ENCODE measurements at places on chromosomes 3 and 15.
A peak's percentile ranks its signal among the peaks of the same experiment; 100 is the strongest.

- peak; percentile 77 for DNase-seq
Observed at GRCh38 chr3:15858547-15859506, 61.0 kb upstream of the ANKRD28 start.

DNA sequence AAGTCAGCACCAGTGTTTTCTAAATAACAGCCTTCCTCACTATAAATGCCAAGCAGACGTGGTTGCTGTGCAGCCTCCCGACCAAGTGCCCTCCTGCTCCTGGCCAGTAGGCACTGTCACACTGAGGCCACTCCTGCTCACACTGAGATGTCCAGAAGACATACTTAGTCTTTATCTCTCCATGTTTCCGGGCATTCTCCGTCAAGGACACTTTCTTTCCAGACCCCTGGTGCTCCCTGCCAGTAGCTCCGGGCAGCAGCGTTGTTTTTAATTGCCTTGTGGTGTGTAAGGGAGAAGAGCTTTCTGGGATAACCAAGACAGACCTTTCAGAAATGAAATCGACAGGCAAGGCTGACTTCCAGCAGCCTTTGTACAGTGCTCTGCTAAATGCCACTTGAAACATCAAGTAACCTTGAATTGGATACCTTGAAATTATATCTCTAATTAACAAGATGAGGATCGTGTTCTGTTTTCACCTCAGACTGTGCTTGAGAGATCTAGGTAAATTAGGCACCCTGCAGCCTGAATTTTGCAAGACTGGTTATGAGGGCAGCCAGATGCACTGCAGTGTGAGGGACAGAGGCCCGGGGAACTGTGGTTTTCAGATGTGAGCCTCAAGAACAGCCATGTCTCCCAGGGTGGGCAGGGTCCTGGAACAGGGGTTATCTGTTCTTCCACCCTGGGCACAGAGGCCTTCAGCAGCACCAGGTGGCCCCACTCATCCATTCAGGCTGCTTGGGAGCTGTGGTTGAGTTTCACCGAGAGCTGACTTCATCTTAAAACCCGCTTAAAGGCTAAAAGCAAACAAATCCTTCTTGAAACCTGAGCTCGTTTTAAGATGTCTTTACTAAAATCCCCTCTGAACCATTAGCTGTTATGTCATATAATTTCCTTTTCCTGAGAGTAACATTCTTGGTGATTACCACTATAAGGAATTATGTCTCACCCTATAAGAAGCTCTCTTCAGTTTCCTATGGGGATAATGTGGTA is 105.5 kb upstream of the IL12A start:
- no peak for DNase-seq

DNA sequence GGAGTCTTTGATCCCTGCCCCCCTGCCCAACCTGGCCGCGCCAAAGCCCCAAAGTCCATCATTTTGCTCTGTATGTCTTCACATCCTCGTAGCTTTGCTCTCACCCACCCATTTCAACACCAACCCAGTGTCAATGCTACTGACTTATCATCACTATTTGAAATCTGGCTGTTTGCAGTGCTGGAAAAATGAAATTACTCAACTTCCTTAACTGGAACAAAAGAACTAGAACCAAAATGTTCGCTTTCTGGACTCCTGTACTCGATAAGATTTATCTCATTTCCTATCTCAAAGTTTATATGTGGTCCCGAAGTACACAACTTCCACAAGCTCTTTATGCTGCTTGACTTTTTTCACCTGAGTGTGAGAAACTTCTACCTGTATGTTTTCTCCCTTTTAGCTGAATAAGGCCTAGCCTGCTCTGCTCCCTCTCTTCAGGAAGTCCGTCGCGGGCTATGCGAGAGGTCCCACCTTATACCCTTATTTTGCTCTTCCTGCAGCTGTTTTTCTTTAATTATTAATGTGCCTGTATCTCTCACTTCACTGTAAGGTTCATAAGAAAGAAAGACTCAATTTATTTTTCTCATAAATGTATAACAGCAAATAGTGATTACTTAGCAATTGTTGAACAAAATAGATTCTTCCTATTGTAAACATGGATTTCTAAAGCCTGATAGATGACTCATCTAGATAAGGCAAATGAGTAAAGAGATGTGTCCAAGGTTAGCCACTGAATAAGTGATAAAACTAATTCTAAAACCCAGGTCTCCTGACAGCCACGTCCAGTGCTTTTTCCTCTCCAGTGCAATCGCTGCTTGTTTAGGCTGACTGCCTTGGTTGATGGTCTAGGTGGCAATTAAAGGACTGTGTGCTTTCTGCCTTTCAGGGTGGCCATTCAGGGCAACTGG is 464.1 kb upstream of the TPRG1 start:
- peak; percentile 45 for DNase-seq

DNA sequence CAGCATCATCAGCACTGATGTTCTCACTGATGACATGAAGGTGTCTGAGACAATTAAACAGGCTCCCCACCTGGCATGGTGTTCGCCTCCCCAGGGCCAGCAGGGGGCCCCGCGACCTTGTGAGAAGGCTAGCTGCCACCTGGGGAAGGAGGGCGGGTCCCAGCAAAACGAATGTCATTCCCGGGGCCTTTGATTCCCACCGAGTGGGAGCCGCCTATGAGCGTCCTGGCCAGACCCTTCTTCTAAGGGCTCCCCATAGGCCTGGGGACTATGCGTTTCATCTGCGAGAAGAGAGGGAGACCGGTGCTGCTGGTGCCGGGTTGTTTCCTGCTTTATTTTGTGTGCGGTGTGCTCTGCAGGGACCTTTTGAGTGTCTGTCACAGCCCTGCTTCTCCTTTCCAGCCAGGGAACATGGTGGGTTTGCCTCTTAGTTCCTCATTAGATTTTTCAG is 20.5 kb upstream of the MINDY4B start:
- DNase-seq, result peak; percentile 50

DNA sequence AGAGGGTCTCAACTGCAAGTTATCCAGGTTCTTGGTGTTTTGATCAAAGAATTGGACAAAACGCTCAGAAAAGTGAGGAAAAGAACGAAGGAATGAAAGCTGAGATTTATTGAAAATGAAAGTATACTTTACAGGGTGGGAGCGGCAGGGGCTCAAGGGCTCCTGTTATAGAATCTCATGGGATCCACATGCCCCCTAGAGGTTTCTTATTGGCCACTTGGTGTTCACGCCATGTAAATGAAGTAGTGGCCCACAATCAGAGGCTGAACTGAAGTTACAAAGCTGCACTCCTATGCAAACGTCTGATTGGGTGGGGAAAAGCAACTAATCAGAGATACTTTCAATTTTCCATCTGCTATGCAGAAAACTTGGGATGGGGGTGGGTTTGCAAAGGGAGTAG is 216.7 kb downstream of the PTPRG start:
- peak; percentile 13 for DNase-seq

DNA sequence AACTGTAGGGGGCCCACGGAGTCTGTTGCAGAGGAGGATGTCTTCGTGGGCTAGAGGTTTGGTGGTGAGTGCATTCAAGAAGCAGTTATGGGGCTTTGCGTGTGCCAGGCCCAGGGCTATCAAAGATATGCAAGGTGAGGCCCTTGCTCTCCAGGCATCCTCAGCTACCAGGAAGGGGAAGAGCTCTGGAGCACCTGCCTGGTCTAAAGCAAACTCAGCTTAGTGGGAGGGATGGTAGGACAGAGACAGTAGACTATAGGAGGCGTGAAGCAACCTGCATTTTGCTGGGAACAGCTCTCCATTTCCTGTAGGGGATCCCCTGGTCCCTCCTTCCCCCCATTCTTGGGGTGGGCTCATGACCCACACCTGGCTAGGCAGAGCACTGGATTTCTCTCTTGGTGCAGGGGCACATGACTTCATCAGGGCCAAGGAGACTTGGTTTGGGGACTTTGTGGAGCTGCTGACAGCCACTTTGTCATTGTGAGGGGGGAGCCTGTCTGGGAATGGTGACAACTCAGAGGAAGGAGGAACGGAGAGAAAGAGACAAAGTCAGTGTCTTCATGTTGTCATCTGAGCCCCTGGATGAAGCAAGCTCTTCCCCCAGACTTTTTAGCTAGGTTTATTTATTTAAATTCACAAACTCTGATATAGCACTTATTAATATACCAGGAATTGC is 8.6 kb upstream of the EEFSEC start:
- DNase-seq, result no peak

- DNase-seq, result no peak
Observed at GRCh38 chr15:57589754-57590153, 1.9 kb upstream of the MYZAP start.

DNA sequence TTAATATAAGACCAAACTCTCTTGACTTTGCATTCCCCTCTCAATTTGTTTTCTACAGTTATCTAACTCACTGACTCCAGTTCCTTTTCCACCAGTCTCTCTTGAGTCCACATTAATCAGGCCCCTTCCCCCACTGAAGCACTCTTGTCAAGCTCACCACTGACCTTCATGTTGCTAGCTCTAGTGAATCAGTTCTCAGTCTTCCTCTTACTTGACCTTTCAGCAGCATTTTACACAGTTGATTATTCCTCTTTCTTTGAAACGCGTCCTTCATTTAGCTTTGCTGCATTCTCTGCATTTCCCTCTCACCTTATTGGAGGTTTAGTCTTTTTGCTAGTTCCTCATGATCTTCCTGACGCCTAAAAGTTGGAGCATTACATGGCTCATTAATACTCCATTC is 8.3 kb downstream of the PPP2R3A start:
- no peak for DNase-seq

DNA sequence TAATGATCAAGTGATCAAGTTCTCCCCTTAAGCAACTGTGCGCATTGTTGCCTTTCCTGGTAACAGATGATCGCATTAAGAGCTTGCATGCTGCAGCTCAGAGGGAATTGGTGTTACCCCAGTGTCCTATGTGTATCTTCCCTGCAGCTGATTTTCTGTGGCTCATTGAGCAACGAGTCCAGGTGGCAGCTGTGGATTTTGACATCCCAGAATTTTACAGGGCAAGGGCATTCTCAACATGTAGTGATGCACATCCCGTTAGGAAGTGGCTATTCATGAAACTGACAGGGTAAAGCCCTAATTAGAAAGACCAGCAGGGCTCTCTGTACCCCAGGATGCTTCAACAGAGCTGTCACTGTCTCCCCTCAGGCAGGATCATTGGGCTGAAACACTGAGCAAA is 232.8 kb downstream of the AGBL1 start:
- DNase-seq, result no peak

DNA sequence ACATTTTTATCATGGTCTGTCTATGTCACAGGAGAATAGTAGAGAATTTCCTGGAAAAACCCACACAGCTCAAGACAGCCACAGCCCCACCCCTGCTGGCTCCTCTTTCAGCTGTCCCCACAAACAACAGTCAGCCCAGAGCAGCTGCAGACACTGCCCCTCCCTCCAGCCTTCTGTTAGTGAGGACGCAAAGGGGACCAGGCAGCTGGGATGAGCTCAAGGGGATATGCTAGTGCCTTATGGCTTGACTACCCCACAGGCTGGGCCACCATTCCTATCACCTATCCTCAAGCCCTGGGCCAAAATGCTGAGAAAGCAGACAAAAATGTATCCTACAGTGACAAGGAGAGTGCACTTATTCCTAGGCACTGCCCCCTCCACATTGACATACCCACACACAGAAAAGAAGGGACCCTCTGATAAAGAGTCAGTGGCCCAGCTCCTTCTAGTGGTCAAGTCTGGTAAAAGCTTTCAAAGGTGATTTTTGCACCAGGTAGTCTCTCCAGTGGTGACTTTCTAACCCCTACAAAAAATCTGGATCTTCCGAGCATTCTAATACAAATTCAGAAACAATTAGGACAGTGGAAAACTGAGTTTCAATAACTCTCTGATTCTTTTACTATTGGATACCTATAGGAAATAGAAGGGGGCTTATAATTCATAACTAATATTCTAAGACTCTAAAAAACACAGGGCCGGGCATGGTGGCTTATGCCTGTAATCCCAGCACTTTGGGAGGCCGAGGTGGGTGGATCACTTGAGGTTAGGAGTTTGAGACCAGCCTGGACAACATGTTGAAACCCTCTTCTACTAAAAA is 3.0 kb upstream of the MAP1A start:
- peak; percentile 31 for DNase-seq

DNA sequence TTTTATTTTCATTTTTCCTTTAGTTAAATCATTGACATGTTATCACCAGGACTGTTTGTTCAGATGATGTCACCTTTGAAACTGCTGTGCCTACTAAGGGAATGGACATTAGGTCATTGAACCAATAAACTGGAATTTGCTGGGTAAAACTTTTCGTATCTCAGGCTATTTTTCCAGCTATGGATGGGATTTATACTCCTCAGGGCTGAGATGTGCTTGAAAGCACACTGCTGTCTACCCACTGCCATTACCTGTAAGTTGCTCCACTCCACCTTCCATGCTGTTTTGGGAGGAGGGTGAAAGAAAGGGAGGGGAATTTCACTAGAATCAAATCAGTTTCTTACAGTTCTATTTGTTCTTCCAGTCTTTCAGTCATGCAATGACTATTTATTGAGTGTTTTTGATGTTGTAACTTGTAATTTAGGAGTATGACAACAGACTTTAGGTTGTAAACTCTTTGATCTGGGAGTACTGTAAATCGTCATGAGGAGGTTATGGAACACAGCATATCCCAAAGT is 11.3 kb downstream of the EHD4 start:
- DNase-seq, result peak; percentile 79

- DNase-seq, result no peak
Observed at GRCh38 chr3:52065264-52065756, 8.9 kb upstream of the DUSP7 start.

- no peak for DNase-seq
Observed at GRCh38 chr3:71972031-71972430, 187.1 kb upstream of the PROK2 start.

DNA sequence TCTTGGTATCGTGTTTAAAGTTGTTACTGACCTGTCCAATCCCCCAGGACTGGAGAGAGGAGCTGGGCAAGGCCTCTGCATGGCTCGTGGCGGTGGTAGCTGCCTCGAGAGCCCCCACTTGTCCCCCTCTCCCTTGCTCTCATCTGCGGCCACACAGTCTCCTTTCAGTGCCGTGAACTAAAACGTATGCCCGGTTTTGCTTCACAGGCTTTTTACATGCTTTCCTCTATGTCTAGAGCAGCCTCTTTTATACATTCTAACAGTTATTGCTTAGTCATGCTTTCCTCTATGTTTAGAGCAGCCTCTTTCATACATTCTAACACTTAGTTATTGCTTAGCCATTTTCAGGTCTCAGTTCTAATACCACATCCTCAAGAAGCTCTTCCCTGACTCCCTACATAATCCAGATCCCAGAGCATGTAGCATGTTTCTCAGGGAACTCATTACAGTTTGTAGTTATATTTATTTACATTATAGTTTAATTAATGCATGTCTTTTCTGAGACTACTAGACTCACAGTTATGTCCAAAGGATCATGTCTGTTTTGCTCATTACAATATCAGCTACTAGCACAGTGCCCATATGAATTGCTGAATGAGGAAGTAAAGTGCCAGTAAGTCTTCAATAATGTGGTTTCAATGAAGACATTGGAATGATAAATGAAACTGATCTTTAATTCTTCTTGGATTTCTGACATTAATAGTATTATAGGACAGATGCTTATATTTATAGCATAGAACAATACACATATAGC is 66.5 kb upstream of the TBL1XR1 start:
- no peak for DNase-seq

- no peak for DNase-seq
Observed at GRCh38 chr15:47506329-47507100, 210.8 kb upstream of the SEMA6D start.

- DNase-seq, result no peak
Observed at GRCh38 chr3:78426454-78426853, 1341.3 kb downstream of the ROBO1 start.

Measured in HepG2 (cell line).